ENCODE measurements at places on chromosomes 7 and 10.

- DNase-seq = peak; percentile 9
These were observed 288.4 kb downstream of the SNX13 start for GRCh38 chr7:17651863-17652385.

- no peak for DNase-seq
These were observed 571.1 kb downstream of the GRID1 start for GRCh38 chr10:85795460-85795859.

DNA sequence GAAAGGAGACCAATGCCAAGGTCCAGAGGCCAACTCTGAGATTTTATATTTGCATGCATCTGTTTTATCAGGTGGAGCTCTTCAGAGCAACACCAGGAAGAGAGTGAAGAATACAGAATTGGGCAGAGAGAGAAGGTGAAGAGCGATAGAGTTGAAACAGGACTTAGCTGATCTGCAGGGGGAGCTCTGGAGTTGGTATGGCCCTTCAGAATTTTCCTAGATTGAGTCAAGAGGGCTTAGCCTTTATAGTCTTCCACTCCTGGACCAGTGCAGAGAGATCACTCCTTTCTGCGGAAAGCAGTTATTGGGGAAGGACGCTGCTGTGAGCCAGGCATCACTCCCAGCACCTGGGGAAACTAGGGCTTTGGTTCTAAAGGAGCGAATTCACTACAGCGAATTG is 105.0 kb upstream of the DGKB start:
- DNase-seq = no peak

GRCh38 chr10:95341716-95342130 is 50.9 kb upstream of the PDLIM1 start:
- no peak for DNase-seq

DNA sequence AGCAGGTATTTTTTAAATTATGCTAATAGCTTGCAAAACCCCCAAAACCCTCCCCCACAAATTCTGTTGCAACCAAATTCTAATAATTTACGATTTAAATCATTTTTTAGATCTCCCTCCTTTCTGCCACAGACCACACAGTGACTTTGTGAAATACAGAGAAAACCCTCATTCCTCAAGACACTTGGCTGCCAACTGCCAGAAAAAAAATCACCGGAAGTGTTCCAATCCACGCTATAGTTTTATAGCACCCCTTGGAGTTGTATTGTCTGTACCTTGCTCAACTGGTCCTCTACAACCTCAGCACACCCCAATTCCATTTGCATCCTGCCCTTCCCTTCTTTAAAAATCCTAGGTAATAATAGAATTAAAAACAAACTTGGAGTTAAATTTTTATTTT is 560.1 kb downstream of the PARD3 start:
- DNase-seq = no peak

GRCh38 chr10:102001435-102002068 is 54.4 kb downstream of the ARMH3 start:
- no peak for DNase-seq

DNA sequence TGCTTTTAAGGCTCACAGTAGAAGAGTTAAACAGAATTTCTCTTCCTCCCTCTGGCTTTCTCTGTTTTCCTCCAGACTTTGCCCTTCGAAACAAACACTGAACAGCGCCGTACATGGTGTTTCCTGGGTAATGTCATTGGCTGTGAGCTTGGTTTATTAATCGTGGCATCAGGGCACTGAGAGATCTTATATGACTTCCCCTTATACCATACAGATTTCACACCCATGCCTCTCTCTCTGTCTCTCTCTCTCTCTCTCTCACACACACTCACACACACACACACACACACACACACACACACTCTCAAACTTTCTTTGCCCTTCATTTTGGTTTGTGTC is 195.5 kb downstream of the CREB5 start:
- DNase-seq = no peak

DNA sequence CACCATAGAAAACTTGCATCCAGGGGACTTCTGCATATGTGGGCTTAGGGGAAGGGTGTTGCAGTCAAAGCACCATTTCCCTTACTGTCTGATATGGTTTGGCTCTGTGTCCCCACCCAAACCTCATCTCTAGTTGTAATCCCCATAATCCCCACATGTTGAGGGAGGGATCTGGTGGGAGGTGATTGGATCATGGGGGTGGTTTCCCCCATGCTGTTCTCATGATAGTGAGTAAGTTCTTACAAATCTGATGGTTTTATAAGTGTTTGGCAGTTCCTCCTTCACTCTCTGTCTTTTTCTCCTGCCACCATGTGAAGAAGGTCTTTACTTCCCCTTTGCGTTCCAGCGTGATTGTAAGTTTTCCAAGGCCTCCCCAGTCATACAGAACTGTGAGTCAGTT is 177.4 kb downstream of the ADK start:
- DNase-seq = no peak

DNA sequence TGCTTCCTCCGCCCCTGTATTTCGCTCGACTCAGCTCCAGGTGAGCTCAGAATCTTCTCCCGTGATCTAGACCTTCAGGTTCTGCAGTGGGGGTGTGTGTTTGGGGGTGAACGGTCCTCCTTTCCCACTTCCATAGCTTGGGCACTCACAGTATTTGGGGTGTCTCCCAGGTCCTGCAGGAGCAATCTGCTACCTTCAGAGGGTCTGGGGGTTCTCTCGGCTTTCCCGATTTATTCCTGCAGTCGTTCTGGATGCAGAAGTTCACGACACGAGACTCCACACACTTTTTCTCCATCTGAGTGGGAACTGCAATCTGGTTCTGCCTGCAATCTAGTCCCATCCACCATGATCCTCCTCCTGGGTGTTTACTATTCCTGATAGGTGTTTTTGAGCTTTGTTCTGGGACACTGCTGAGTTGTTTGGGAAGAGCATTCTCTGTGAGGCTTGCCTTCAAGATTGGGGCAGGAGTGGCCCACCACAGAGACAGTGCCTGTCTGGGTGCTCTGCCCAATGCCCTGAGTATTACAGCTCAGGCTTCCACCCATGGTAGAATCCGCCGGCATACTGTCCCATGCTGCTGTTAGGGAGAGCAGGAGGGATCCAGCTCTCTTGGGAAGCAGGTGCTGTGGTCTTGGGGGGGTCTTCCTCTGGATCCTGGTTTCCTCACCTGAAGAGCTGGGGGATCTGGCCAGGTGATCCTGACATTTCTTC is 29.8 kb downstream of the JAKMIP3 start:
- no peak for DNase-seq

- no peak for DNase-seq
These were observed 76.6 kb downstream of the PTPRE start for GRCh38 chr10:127983344-127984100.

- DNase-seq = no peak
These were observed 37.6 kb downstream of the R3HCC1L start for GRCh38 chr10:98172073-98172472.

GRCh38 chr7:70523989-70524351 is 608.0 kb upstream of the GALNT17 start:
- DNase-seq = no peak

- DNase-seq = no peak
These were observed 85.3 kb downstream of the AGMO start for GRCh38 chr7:15476531-15476918.
